ENCODE measurements at places on chromosomes 5 and 9.
A peak's percentile ranks its signal among the peaks of the same experiment; 100 is the strongest.

- DNase-seq = no peak
These were observed 334.6 kb upstream of the KLF9 start for GRCh38 chr9:70749066-70749465.

DNA sequence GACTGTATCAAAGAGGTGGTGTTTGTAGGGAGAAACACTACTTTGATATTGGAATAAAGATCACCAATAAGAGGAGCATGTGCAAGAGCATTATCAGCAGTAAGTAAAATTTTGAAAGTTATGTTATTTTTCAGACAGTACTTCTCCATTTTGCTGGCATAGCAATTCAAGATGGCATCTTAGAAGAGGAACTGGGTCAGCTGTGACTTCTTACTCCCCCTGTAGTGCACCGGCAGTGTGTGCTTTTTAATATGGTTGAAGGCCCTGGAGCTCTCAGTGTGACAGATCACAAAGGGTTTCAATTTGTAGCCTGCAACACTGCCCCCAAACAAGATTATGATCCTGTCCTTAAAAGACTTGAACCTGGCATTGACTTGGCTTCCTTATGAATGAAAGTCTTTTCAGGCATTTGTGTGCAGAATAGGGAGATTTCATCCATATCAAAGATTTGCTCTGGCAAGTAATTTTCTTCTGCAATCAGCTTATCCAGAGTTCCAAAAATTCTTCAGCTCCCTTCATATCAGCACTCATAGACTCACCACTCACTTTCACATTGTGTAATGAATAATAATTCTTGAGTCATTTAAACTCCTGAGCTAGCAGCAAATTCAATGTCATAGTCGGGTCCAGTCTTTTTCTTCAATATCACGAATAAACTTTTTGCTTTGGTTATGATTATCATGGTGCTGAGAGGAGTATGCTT lies 105.7 kb upstream of the MAMDC2 start:
- DNase-seq = no peak

DNA sequence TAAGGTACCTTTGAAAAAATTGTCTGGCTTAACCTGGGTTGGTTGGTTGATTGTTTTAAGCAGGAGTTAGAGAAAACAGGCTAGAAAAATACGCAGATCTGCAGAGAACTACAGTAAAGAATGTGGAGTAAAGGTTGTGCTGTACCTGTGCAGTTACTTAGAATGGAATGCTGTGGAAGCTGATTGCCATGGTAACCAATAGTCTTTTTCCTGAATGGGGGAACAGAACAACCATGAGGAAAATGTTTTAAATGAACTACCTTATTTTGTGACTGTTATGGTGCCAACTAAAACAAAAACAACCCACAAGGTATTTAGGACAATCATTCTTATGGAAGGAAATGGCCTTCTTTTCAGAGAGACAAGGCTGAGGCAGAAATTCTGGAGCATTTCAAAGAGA lies 4.8 kb upstream of the HOMER1 start:
- DNase-seq = no peak

DNA sequence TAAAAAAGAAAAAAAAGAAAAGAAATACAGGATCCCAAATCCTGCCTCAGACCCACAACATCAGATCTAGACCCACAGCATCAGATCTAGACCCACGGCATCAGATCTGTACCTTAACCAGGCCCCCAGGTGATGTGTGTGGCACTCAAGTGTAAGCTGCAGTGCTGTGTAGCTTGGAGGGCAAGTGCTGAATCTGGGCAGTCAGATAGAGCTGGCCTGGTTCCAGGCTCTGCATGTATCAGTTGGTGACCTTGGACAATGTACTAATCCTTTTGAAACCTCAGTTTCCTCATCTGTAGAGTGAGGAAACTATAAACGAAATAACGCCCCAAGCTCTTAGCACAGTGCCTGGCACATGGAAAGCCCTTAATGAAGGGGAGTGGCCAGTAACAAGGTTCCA lies 16.7 kb downstream of the COL15A1 start:
- no peak for DNase-seq

GRCh38 chr5:88702332-88702731 lies 180.7 kb downstream of the MEF2C start:
- DNase-seq = no peak

DNA sequence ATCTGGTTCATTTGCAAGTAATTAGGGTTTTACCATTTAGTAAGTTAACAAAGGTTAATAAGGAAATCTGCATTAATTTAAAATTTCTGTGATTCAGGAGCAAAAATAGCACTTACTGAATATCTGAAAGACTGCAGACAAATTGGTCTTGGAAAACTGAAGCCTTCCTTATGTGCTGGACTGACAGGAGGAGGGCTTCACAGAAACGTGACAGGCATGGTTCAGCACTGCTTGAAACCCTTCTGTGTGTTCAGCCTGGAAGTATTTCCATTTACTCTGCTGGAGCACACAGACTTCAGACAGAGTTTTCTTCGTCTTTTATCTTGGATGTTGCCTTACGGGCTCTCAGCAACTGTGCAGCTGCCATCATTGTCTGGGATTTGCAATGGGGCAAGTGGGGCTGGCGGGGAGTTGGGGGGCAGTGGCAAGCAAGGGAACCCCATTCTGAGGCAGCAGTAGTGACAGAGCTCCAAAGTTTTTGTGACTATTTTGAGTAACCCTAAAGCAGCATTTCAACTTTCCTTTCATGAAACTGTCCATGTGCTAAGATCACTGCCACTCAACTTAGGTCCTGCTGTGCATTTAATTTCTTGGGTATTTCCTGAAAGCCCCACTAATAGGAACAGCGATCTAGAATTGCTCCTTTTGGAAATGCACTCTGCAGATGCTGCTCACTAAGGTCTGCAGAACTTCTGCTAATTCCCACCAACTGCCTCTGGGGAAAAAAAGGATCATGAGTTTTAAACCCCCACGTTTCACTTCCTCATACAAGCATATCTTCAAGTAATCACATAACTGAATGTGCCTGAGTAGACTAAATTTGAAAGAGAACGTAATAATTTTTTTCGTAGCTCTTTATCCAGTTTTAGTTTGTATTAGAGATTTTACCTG lies 56.6 kb downstream of the KCNN2 start:
- DNase-seq = peak; percentile 7

DNA sequence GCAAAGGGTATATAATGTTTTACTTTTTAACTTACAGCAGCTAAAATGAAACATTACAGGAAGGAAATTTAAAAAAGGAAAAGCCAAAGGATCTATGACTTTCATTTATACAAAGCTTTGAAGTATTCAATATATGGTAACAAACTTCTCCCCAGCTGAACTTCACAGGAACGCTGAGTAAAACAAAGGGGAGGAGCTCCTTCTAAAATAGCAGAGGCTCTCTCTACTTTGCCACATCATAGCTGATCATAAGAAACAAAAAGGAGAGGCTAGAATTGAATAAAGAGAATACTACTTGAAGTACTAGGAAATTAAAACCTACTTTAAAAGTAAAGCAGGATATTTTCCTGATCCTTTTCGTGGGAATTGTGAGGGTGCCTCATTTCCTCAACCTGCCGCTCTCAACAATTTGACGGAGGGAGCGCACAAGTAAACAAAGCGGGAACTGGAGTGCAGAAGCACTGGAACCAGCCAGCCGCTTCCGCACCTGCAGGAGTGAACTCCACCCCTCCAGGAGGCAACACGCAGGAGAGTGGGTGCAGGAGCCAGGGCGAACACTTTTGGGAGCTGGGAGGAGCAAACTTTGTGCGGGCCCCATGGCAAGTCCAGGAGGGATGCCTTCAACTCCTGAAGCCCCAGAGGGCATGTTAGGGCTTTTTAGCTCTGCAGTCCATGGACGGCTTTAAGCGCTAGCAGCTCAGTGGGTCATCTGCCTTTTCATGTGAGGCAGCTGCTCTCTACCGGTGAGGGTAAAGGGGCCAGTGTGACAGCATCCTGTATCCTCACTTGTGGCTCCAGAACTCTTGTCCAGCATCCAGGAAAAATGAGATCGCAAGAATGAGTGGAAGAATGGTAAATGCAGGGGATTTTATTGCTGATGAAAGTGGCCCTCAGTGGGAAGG lies 757.4 kb downstream of the PTPRD start:
- no peak for DNase-seq

GRCh38 chr5:74056789-74057164 lies 430.8 kb downstream of the ARHGEF28 start:
- no peak for DNase-seq

- DNase-seq = no peak
These were observed 57.7 kb downstream of the NREP start for GRCh38 chr5:111699324-111699723.

GRCh38 chr5:20556115-20556763 lies 568.2 kb upstream of the CDH18 start:
- no peak for DNase-seq

DNA sequence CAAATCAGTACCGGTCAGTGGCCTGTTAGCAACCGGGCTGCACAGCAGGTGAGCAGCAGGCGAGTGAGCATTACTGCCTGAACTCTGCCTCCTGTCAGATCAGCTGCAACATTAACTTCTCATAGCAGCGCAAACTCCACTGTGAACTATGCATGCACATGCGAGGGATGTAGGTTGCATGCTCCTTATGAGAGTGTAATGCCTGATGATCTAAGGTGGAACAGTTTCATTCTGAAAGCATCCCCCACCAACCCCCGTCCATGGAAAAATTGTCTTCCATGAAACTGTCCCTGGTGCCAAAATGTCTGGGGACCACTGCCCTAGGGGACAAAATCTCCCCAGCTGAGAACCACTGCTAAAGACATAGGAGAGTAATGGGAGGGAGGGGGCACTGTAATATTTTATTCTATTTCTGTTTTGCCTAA lies 51.1 kb downstream of the P4HA2 start:
- DNase-seq = no peak

DNA sequence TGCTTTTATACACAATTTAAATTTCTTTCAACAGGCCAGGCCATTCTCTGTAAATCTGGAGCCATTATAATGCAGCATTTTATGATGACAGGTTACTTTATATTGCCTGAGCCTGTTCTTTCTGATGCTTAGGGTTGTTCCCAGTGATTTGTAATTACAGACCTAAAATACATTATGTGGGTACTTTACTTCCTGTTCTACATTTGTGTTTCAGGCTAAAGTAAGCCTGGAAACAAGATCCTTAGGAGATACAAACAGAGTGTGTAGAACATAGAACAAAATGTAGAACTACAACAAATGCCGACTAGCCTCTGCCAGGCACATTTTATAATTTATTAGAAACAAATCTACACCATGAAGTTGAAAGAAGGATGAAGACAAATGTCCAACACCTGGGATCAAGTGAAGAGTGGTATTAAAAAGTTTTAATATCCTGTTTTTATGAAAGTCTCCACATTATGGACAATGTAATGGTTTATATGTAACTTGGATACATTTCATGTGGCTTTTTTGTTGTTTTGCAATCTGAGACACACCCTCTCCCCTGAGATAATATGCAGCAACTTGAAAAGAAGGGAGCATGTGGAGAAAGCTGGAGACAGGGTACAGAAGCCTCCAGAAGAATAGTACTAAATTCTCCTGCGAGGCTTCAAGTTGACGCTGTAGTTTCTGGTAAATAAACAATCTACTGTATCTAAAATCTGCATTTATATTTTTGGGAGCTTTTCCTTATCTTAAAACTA lies 46.9 kb downstream of the VCAN start:
- DNase-seq = no peak

DNA sequence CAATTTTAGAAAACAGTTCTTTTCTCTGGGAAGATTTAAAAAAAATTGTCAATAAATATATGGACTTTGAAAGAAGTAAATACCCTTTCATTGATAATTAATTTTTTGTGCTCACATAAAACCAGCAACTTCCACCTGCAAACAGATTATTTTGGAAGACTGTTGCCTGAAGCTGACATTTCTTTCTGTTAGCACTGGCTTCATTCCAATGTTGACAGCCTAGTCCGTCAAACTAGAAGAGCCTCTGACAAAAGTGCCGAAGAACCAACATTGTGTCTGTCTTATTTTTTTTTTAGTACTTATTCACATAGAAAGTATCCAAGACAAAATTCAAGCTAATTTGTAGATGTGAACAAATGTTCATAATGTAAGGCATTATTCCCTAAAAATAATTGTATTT lies 108.6 kb upstream of the TMEM161B start:
- no peak for DNase-seq

- DNase-seq = peak; percentile 33
These were observed 674 bp downstream of the LHFPL2 start for GRCh38 chr5:78647838-78648358.

- no peak for DNase-seq
These were observed 8.1 kb downstream of the TTC23L start for GRCh38 chr5:34847056-34847455.

DNA sequence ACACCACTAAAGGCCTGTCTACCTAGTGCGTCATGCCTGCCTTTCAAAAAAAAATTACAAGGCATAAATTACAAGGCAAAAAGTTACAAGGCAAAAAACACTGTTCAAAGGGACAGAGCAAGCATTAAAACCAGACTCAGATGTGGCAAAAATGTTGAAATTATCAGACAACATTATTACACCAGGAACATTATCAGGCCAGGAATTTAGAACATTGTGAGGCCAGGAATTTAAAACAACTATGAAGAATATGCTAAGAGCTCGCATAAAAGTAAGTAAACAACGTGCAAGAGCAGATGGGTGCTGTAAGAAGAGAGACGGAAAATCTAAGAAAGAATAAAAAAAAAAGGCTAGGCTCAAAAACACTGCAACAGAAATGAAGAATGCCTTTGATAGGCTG lies 18.2 kb upstream of the MLANA start:
- no peak for DNase-seq

- no peak for DNase-seq
These were observed 94.9 kb downstream of the TLE1 start for GRCh38 chr9:81594415-81594814.

DNA sequence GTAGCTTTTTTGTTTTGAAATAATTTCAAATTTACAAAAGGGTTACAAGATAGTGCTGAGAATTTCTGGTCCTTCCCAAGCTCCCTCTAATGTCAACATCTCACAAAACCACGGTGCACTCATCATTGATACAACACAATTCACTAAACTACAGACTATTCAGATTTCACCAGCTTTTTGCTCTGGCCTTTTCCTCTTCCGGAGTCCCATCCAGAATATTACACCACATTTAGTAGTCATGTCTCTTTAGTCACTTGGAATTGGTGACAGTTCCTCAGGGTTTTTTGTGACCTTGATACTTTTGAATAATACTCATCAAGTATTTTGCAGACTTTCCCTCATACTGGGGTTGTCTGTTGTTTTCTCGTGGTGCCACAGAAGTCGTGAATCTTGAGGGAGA lies 484.0 kb downstream of the GADD45G start:
- DNase-seq = no peak
